ENCODE measurements at places on chromosomes 13 and 19. TPM values are rescaled to one million over a fixed set of nuclear protein-coding genes. Genes with fewer than 3 reads are reported as not detected.

GRCh38 chr19:6596621-6597020 lies 5.7 kb upstream of the CD70 start:
- DNase-seq: no peak

GRCh38 chr13:43786766-43787517 lies at the start of gene ENOX1:
TSS of gene ENOX1 (minus strand) at chr13:43786972.
- peak; percentile 38 for DNase-seq

DNA sequence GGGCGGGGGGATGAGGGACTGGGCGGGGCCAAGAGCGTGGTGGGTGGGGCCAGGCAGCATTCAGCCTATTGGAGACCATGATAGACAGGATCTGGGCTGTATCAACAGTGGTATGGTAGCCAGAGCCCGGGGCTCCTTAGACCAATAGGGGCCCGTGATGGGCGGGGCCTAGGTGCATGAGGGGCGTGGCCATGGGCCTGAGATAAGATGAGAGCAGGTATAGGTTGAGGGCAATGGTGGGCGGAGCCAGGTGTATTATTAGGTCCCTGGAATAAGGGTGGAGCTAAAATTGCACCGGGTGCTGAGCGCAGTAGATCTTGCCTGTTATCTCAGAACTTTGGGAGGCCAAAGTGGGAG lies 5.3 kb downstream of the ABCA7 start:
- DNase-seq: peak; percentile 73

- DNase-seq: no peak
Measured at GRCh38 chr13:43583321-43583720, 203.5 kb downstream of the ENOX1 start.

POLR1D gene
- 120 TPM for total RNA-seq

- peak; percentile 25 for DNase-seq
Measured at GRCh38 chr13:60583911-60584753, 187.1 kb downstream of the TDRD3 start.
